ENCODE measurements at places on chromosomes 13 and 19.

GRCh38 chr13:100890645-100891044 lies 216.1 kb upstream of the TMTC4 start:
- DNase-seq: no peak

GRCh38 chr19:14161305-14161704 lies 24.9 kb upstream of the ASF1B start:
- no peak for DNase-seq

- DNase-seq: no peak
These were observed 46.2 kb downstream of the CEBPG start for GRCh38 chr19:33419788-33420130.

- no peak for DNase-seq
These were observed 488.8 kb downstream of the KCTD12 start for GRCh38 chr13:76397413-76397812.

DNA sequence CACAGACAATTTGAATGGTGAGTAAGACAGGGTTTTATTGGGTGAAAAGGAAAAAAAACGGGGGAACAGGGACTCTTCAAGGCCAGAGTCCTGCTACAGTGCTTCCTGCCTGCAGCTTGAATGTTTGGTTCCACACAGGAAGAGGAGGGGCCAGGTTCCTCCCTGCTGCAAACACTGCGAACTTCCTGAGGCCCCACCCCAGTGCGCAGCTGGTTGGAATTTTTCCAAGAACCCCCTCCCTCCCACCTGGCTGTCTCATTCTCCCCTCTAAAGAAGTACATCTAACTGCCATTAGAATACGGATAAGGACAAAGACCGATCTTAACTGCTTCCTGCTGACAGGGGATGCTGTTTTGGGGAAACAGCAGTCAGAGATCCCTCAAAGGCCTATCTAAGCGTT lies 184.9 kb downstream of the GGACT start:
- no peak for DNase-seq

DNA sequence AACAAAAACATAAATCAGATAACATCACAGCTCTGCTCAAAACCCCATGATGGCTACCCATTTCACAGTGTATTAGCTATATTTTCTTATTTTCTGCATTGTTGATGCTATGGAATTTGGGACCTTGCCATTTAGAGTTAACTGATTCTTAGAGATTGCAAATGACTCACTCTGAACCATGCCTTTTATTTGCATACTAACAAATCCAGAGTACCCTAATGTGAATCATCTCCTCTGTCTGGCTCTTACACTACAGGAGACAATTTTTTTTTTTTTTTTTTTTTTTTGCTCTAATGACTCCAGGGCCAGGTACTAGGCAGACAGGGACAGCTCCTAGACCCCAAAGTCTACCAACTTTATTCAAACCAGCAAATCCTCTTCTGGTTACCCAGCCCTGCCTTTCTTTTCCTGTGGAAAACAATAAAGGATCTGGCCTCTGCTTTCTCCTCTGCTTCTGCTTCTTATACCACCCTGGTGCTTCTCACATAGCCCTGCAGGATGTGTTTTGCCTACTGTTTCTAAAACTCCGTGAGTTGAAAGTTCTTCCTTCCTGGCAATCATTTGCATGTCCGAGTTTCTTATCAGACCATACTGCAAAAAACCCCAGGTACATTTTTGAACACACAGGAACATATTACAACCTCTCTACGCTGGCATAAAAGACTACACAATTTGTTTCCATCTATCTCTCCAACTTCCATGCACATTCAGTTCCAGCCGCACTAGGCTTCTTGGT lies 10.6 kb upstream of the ZNF460 start:
- DNase-seq: peak; percentile 67

GRCh38 chr13:62710787-62711186 lies 1295.1 kb upstream of the PCDH20 start:
- DNase-seq: no peak

DNA sequence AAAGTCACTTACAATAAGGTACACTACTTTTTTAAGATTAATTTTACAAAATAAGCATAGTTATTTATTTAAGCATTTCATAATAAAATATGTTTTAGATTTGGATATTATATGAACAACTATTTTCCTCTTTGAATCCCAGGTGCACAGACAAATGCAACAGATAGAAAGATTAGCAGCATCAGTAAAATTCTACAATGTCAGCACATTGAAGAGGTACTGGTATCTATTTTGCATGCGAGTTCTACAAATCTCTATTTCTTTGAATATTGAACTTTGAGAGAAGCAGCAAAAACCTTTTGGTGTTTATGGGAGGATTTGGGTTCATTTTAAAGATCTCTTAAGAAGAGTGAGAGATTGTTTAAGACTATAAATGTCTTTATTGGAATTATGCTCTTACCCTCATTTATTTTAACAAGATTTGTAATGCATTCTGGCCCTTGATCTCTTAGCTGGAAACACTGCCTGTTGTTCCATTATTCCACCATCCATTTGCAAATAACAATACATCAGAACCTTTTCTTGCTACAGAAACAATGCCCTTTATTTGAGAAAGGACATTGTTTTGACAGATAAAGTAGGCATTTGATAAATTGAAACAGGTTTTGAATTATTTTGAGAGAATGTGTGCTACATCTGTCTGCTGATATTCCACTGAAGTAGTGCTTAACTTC lies 558.8 kb upstream of the KLHL1 start:
- no peak for DNase-seq
